Gastrocnemius medialis (tissue), 4 donors: ENCODE measurements at places on chromosomes 16 and 17. TPM values are rescaled to one million over a fixed set of nuclear protein-coding genes. Genes with fewer than 3 reads are reported as not detected.

Gene MPP2
- 2.0 TPM for total RNA-seq

Gene GPRC5C
- total RNA-seq: 80.4 TPM

Gene SPNS2
- total RNA-seq: 4.0 TPM

Gene GINS2
- 0.33 TPM for total RNA-seq

Gene SDR42E1
- total RNA-seq: not detected

GRCh38 chr17:55154101-55154500 is 110.7 kb upstream of the HLF start:
- DNase-seq: no peak

GRCh38 chr17:50062293-50063243 is 6.7 kb downstream of the ITGA3 start:
- DNase-seq: peak; percentile 88

DNA sequence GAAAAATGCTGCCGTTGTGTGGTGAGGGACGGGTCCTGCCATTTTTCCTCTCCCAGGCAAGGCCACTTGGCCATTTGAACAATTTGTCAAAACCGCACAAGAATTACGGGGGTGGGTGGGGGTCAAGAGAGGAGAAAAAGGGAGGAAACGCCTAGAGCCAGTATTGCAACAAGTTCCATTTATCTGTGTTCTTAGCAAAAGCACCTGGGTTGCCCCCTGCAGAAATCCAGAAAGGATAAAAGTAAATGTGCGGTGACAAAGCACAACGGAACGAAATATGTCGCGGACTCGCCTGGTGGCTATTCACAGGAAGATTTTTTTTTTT is 209.4 kb downstream of the ZFHX3 start:
- no peak for DNase-seq

- no peak for DNase-seq
Measured at GRCh38 chr17:78357672-78358537, 2.0 kb downstream of the SOCS3 start.

DNA sequence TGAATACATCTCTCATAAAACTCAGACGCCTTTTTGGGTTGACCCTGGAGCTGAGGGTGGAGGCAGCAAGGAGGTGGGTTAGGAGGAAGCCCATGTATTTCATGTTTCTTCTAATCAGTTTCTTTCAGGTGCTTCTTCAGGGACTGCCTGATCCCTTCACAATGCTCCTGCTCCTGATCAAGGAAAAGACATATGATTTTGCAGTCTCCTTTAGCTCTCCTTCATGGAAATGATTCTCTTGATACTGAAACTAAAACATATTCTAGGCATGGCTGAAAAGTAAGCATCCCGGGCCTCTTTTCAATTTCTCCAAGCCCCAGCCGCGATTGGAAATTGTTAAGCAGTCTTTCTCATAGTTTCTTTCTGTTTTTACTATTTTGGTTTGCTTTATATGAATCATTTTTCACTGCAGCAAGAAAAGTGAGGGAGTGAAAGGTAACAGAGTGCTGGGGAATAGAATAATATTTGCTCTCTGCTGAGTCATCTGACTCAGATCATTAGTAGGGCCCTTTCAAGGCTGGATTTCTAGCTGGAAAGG is 730.7 kb downstream of the CDH11 start:
- DNase-seq: no peak

GRCh38 chr16:6494716-6495115 is 837.9 kb upstream of the RBFOX1 start:
- DNase-seq: no peak

DNA sequence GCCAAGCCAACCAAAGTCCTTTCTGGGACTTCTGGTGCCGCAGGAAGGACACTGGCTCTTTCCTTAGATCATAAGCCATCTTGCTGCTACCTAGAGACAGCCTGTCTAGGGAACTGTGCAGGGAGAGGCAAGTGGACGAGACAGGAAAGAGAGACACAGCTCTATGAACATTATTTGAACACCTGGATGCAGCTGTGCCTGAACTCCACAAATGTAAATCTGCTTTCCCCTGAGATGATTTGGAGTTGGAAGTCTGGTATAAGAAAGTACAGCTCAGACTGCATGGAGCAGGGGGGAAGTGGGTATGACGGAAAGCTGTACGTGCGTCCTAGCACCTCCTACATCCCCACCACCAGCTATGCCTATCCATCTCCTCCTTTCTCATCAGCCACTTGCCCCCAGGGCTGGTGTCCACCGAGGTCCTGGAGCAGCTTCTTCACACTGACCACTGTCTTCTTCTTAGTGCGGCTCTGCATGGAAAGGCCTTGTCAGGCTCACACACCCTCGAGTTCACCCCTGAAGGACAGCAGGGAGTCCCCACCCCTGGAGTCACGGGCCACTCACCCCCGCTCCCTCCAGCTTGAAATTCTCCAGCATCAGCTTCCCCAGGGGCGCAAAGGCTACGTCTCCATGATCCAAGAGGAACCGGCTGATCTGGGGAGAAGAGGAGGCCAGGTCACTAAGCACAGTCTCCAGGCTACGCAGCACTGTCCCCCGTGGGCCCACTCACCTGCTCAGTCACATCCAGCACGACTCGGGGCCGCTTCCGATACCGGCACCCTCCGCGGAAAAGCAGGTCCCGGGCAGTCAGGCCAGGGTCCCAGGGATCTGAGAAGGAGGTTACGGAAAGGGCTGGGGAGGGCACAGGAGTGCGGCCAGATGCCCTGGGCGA is 3.9 kb downstream of the TAF1C start:
- no peak for DNase-seq

DNA sequence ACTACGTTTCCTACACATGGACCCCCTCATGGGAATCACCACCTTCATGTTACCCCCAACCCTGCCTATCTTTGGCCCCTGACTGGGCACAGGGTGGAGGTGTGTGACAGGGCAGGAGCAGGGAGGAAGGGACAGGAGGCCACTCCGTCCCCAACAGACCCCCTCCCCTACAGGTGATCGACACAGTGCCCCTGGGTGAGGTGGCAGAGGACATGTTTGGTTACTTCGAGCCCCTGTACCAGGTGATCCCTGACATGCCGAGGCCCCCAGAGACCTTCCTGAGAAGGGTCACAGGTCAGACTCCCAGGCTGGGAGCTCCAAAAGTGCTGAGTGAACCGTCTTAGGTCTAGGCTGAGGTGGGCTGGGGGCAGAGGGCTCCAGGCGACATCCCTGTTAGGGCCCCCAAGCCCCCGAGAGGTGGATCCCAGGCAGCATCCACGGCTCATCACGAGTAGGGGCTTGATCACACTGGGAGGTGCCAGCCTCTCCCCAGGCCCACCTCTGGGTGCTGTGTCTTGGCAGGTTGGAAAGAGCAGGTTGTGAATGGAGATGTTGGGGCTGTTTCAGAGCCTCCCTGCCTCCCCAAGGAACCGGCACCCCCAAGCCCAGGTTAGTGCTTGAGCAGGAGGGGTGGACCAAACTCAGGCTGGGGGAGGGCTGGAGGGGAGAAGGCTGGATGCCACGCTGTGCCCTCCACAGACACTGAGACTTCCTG is 1.5 kb downstream of the ACBD4 start:
- no peak for DNase-seq

DNA sequence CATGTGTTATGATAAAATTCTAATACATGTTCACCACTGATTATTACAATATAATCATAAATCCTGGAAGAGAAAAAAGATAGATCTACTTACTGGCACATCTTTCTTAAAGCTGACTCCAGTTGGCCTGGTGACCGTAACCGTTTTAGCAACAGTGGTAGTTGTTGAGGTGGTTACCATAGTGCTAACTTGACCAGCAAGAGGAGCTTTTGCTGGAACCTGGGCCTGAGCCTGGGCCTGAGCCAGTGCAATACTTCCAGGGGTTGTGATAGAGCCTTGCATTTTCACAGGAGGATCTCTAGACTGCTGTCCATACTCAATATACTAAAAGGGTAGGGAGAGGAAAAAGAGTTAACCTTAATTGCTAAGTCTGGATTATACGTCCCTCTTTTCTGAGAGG is 36.2 kb downstream of the SETD6 start:
- peak; percentile 53 for DNase-seq

DNA sequence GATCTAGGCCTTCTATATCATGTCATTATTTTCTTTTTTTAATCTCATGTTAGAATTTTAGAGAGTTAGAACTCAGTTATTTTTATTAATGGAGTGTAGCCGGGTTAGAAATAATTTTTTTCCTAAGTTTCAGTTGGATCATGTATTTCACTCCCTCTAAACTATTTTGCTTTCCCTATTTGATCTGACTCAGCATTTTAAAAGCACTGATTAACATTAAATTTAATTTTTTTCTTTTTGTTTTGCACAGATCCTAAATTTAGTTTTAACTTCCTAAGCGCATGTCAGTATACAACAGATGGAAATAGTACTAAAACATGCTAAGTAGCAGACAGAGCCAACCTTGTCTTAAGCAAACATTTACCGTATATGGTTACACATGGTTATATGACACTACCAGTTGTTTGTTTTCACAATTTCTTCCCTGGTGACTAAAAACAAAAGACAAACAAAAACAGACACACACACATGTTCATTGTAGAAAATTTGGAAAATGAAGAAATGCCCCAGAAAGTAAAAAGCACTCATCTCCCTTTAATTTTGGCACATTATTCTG is 33.6 kb upstream of the RAB11FIP4 start:
- no peak for DNase-seq

DNA sequence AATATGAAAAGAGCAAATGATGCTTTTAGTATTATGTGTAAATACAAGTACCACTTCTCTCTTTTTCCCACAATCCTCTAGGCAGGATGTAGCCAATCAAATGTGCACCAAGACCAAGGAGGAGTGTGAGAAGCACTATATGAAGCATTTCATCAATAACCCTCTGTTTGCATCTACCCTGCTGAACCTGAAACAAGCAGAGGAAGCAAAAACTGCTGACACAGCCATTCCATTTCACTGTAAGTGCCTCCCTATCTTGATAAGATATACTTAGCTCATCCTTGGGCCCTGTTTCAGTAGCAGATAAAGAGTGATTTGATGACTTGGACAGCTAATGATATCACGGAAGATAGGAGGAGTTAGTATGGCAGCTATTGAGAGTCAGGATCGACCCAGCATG is 33.7 kb downstream of the TADA2A start:
- DNase-seq: no peak

- DNase-seq: no peak
Measured at GRCh38 chr17:76122431-76123190, 18.4 kb downstream of the FOXJ1 start.
